ENCODE measurements at places on chromosomes 6 and 20.

DNA sequence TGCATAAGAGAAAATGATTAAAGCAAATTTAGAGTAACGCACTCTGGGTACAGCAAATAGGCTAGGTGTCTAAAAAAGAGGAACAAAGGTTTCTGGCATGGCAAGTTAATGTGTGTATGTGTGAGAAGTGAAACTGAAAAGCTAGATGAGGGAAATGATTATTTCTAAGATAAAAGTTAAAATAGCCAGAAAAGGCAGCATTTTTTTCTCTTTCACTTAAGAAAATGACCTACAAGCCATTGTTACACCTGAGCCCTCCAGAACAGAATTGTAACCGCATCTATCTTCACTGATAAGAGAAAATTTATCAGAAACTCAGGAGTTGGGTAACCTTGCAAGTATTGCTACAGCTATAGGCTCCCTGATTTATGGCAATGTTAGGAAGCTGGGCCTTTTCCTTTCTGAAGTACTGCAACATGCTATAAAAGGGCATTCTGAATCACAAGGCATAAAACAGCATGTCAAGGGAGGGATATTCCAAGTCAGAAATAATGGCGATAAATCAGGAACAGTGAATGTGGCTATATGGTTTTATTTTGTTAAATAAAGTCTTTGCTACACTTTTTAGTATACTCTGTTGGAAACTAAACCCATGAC lies 395.3 kb downstream of the TBC1D32 start:
- DNase-seq: no peak

DNA sequence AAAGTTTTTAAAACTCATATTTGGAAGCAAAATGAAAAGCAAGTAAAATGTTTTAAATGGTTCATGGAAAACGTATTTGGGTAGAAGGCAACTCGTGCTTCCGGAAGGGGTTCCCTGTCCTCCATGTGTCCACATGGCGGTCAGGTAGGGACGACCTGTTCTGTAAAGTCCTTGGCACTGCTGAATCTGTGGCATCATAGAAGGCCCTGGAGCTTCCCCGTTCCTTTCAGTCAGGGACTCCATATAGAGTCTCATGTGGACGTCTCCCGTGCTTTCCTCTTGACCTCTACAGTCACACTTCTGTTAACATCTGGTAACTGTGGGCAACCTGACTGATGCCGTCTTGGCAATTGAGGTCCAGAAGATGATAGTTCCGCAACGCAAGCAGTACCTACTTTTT lies 11.4 kb downstream of the DYNLT1 start:
- DNase-seq: no peak

- DNase-seq: no peak
Observed at GRCh38 chr6:69284176-69284730, 512.6 kb downstream of the LMBRD1 start.

DNA sequence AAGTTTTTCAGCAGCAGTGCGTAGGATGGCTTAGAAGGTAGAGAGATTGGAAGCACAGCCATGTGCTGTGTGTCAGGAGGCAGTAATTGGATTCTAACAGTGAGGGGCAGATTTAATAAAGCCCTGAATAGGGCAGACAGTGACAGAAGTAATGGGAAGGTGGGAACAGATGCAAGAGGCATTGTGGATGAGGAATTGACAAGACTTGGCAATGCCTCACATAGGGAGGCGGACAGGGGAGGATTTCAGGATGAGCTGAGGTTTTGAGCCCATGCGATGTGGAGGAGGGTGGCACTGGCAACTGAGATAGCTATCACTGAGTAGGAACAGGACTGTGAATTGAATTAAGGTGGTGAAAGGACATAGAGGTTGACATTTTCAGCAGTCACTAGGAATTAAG lies 262.2 kb upstream of the FLRT3 start:
- DNase-seq: no peak

DNA sequence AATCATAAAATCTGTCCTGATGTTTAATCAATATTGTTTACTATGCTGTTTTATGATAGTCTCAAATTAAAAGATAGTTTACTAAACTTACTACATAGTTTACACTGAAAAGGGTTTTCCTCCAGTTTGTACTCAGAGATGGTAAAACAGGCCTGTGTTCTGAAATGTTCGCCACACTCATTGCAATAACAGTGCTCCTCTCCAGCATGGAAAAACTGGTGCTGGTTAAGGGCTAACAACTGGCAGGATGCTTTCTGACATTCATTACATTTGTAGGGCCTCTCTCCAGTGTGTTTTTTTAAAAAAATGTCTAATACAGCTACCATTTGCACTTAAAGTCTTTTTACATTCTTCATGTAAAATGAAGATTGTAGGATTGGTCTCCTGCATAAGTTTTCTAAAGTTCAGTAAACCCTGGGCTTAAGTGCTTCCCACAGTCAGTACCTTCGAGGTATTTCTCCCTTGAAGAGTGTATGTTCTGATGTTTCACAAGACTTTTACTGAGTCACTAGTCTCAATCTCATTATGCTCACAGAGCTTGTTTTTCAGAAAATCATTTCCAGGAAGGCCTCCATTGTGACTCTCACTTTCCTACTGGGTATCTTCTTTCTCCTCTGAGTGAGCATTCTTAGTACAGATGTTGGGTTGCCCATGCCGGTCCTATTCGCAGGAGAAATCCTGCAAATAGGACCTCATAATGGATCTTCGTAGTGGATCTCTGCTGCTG lies 8.7 kb upstream of the ZSCAN12 start:
- no peak for DNase-seq

GRCh38 chr20:4688305-4688704 lies 33.4 kb upstream of the PRND start:
- no peak for DNase-seq

GRCh38 chr6:15263780-15264374 lies 18.0 kb downstream of the JARID2 start:
- no peak for DNase-seq

DNA sequence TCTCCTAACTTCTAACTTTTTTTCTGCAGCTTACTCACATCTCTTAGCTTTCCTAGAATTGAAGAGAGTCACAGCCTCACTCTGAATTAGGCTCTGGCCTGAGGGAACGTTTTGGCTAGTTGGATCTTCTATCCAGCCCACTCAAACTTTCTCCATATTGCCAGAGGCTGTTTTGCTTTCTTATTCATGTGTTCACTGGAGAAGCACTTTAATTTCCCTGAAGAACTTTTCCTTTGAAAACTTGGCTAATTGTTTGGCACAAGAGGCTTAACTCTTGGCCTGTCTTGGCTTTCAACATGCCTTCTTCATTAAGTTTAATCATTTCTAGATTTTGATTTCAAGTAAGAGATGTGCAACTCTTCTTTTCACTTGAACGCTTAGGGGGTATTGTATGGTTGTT lies 138.2 kb upstream of the PLCB4 start:
- peak; percentile 75 for DNase-seq

GRCh38 chr20:34974246-34974645 lies 18.6 kb downstream of the MYH7B start:
- DNase-seq: no peak

GRCh38 chr20:51767867-51768758 lies at the start of gene ATP9A:
ATP9A (minus strand) TSS chr20:51768390; CDS start chr20:51768369, 21 bp downstream.
- DNase-seq: peak; percentile 47

GRCh38 chr20:33732166-33732970 lies 572 bp downstream of the ZNF341 start:
- no peak for DNase-seq

- no peak for DNase-seq
Observed at GRCh38 chr6:35035481-35036030, 105.6 kb downstream of the TCP11 start.

GRCh38 chr6:119303164-119303887 lies 46.2 kb downstream of the MAN1A1 start:
- DNase-seq: no peak

DNA sequence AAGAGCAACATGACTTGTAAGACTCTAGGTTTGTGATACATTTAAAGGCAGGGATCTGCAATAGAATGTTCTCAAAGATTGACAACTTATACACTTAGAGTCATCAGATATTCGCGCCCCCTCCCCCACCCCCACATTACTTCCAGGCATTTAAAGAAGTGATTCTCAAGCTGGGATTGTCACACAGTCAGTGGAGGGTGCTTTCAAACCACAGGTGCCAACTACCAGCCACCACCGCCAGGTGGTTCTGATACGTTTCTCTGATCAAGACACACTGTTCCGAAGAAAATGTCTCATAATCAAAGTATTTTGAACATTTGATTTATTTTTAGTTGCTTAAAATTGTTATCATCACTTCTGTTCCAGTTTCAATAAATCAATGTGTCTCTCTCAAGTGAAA lies 357.5 kb downstream of the ESR1 start:
- DNase-seq: no peak

- DNase-seq: no peak
Observed at GRCh38 chr6:87154641-87154992, 748 bp upstream of the ZNF292 start.

DNA sequence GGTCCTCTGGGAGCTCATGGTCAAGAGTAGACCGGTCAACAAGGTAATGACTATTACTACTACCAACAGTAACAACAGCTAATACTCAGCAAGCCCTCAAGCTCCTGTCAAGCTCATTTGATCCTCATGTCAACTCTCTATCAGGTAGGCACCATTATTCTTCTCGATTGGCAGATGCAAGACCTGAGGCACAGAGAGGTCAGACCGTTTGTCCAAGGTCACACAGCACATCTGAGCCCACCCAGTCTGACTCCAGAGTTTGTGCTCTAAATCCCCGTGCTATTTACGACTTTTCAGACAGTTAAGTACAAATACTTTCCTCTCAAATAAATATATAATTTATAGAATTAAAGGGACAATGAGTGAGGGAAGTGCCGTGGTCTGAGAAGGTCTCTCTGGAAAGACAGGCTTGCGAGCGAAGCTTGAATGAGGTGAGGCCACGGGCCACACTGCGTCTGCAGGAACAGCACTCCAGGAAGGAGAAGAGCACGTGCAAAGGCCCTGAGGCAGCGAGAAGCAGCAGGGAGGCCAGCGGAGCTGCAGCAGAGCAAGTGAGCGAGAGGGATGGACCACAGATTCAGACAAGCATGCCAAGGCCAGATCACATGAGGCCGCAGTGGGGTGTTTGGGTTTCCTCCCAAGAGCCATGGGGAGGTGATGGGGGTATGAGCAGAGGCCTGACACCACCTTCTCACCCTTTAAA lies 117.3 kb downstream of the PREX1 start:
- DNase-seq: no peak

DNA sequence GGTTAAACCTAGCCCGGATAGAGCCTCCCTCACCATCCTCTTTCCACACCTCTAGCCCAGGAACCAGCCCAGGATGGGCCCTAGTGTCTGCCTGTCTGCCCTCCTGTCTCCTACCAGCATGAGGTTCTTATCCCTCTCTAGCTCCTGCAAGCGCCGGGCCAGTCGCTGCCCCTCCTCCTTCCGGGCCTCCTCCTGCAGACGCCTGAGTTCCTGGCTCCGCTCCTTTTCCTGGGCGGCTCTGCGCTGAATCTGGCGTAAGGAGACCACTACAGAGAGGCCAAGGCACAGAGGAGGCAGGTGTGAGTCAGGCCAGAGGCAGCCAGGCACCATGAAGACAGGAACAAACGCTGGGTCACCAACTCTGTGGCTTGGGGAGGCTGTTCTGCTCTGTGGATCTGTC lies 4.3 kb upstream of the PSORS1C2 start:
- DNase-seq: peak; percentile 92

DNA sequence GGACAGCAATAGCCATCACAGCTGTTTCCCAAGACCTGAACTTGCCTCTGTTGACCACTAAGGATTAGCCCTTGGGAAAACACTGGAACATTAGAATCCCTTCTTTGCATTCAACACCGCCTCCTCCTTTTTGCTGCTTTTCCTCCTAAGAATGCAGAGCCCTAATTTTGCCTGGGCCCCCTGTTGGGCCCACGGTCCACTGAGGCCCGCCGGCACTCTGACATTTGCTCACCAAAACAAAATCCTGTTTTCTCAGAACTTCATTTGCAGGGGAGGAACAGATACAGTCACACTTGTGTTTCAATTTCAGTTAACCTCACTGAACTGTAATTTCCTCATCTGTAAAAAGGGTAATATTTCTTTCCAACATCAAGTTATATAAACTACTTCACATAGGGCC lies 116.0 kb upstream of the JARID2 start:
- DNase-seq: no peak

DNA sequence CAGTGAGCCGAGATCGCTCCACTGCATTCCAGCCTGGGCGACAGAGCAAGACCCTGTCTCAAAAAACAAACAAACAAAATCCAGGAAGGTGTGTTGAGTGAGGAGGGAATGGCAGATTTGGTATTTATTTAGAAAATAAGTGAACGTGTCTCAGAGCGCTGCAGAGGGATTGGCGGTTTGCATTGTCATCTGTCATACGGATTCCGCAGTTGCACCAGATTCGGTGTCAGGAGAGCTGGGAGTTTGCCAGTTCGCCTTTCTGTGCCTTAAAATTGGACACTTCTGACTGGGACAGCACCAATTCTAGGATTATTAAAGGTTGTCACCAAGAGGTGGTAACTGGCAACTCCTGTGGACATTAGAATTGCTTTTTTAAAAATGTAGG lies 912 bp downstream of the SNRNP48 start:
- peak; percentile 48 for DNase-seq

- DNase-seq: no peak
Observed at GRCh38 chr6:151629791-151630190, 136.0 kb downstream of the CCDC170 start.

DNA sequence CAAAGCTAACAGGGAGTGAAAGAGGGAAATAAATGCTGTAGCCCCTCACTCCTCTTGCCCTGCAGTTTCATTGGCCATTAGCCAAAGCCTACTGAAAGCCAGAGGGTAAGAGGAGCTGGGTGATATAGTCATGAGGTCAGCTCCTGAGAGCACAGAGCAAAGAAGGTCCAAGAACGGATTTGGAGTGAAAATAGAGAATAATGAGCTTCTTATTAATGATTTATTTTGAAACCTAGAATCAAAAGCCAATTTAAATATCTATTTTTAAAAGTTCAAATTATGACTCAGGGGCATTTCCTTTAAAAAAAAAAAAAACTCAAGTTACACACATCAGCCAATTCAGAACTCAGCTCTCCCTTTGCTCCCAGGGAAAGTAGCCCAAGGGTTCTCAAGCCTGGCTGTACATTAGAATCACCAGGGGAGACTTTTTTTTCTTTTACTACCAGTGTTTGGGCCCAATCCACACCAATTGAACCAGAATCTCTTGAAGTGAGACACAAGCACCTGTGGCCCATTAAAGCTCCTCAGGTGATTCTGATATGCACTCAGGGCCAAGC lies 79.1 kb downstream of the SNAP25 start:
- peak; percentile 59 for DNase-seq

DNA sequence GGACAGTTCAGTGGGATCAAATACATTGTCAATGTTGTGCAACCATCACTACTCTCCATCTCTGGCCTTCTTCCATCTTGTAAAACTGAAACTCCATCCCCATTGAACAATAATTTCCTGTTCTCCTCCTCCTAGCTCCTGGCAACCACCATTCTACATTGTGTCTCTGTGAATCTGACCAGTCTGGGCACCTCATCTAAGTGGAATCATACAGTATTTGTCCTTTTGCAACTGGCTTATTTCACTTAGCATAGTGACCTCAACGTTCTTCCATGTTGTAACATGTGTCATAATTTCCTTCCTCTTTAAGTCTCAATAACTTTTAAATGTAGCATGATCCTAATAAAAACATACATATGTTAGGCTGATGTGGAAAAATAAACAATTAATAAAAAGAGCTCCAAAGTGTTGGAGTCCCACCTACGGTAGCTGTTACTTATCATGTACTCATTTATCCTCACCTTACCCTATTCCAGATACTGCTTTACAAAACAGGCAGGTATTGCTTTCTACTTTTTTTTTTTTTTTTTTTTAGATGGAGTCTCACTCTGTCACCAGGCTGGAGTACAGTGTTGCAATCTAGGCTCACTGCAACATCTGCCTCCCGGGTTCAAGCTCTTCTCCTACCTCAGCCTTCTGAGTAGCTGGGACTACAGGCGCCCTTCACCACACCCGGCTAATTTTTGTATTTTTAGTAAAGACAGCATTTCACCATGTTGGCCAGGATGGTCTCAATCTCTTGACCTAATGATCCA lies 91.9 kb downstream of the TNFAIP3 start:
- peak; percentile 38 for DNase-seq

GRCh38 chr20:47152068-47152467 lies 204.4 kb downstream of the ZMYND8 start:
- DNase-seq: no peak
